ENCODE measurements at places on chromosomes 4 and X. TPM values are rescaled to one million over a fixed set of nuclear protein-coding genes. Genes with fewer than 3 reads are reported as not detected.
A peak's percentile ranks its signal among the peaks of the same experiment; 100 is the strongest.

The TRIM75 gene
- not detected for total RNA-seq

The SH2D1A gene
- total RNA-seq = not detected

The GPM6B gene
- total RNA-seq = 1.0 TPM

DNA sequence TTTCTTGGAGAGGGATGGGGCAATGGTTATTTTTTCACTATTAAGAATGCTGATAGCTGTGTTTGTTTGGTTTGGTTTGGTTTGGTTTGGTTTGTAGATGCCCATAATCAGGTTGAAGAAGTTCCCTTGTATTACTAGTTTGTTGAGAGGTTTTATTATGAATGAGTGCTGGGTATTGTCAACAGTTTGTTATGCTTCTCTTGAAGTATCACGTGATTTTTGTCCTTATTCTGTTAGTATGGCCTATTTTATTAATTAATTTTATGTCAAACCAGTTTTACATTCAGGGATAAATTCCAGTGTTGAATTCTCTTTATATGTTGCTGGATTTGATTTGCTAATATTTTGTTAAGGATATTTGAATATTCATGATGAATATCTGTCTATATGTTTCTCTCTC, 449.8 kb upstream of the NWD2 start:
- no peak for DNase-seq

DNA sequence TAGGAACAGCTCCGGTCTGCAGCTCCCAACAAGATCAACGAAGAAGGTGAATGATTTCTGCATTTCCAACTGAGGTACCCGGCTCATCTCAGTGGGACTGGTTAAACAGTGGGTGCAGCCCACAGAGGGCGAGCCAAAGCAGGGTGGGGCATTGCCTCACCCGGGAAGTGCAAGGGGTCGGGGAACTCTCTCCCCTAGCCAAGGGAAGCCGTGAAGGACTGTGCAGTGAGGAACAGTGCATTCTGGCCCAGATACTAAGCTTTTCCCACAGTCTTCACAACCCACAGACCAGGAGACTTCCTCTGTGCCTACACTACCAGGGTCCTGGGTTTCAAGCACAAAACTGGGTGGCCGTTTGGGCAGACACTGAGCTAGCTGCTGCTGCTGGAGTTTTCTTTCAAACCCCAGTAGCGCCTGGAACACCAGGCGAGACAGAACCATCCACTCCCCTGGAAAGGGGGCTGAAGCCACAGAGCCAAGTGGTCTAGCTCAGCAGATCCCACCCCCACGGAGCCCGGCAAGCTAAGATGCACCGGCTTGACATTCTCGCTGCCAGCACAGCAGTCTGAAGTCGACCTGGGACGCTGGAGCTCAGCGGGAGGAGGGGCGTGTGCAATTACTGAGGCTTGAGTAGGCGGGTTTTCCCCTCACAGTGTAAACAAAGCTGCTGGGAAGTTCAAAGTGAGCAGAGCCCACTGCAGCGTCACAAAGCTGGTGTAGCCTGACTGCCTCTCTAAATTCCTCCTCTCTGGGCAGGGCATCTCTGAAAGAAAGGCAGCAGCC, 84.6 kb downstream of the THOC2 start:
- DNase-seq = peak; percentile 79

- DNase-seq = no peak
Measured at GRCh38 chrX:138986235-138986634, 274.7 kb upstream of the FGF13 start.

DNA sequence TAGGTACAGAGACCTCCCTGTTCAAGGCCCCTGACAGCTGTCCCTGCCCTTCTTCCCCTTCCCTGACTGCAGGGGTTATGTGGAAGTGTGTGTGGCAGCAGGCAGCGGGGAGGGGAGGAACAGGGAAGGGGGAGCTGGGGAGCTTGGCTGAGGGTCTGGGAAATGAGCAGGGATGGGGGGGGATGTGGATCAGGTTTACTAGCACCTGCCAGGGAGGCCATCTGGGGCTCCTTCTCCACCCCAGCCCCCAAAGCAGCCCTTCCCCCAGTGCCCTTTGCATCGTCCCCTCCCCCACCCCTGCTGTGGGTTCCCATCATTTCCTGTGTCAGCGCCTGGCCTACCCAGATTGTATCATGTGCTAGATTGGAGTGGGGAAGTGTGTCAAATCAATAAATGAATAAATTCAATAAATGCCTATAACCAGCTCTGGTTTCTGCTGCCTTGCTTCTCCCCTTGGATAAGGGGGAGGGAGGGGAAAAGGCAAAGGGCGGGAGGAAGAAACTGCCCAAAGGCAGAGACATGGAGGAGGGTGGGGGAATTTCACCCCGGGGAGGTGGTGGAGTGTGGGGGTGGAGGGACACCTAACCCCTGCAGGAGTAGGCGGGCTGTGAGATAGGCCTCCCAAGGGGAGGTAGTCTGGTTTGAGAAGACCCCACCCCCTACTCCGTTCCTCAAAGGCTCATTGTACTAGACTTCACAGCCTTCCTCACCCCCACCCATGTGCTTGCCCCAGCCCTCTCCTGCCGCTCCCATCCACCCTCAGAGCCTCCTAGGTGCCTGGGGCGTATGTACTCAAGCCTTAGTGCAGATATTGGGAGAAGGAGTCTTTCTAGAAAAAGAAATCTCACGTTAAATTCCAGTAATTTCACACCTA, 3.2 kb downstream of the CXorf65 start:
- DNase-seq = no peak

- no peak for DNase-seq
Measured at GRCh38 chr4:123812066-123812390, 415.4 kb downstream of the SPRY1 start.

DNA sequence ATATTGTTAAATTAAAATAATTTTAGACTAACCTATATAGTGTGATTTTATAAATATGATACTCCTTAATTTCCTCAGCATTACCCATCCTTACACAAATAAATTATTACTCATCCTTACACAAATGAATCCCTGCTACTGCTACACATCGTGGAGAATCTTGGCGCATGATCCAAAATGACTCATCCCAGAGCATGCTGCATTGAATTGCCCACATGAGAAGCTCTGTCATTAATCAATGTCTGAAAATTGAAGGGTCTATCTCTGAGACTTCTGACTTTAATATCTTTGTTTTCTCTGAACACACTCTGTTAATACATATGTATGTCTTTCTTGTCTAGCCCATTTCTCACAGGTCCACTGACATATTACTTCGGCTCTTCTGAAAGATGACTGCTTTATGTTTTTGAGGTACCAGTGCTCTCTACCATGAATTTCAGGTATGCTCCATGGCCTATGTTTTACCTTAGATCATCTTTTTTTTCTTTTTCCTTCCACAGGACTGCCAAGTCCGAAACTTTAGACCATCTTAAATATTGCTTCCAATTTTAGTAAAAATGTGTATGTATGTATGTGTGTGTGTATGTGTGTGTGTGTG, 15.7 kb upstream of the DUSP21 start:
- DNase-seq = peak; percentile 88
